ENCODE measurements at places on chromosomes 7 and 10. TPM values are rescaled to one million over a fixed set of nuclear protein-coding genes. Genes with fewer than 3 reads are reported as not detected.

PLA2G12B gene
- not detected for total RNA-seq

IFIT2 gene
- total RNA-seq, result 0.97 TPM

TMED4 gene
- 117 TPM for total RNA-seq

CASD1 gene
- 22.6 TPM for total RNA-seq

CLDN15 gene
- total RNA-seq, result 2.9 TPM

MYL10 gene
- not detected for total RNA-seq

OR2A1 gene
- under 0.01 TPM for total RNA-seq

SPDYE8 gene
- not detected for total RNA-seq

C7orf33 gene
- total RNA-seq, result not detected

RELN gene
- total RNA-seq, result 1.6 TPM

ARMC3 gene
- total RNA-seq, result not detected

LIPJ gene
- total RNA-seq, result not detected

FFAR4 gene
- total RNA-seq, result not detected

NAT16 gene
- total RNA-seq, result not detected

CD36 gene
- total RNA-seq, result 0.15 TPM

C10orf67 gene
- under 0.01 TPM for total RNA-seq

ZNF37A gene
- total RNA-seq, result 7.1 TPM

MYO1G gene
- total RNA-seq, result 0.15 TPM

DRGX gene
- not detected for total RNA-seq

PIK3CG gene
- total RNA-seq, result 6.7 TPM

CLCN1 gene
- total RNA-seq, result not detected

NSUN6 gene
- total RNA-seq, result 4.9 TPM

SDK1 gene
- 0.32 TPM for total RNA-seq

IL2RA gene
- not detected for total RNA-seq

CDHR1 gene
- under 0.01 TPM for total RNA-seq

CHAT gene
- not detected for total RNA-seq

SEMA3E gene
- not detected for total RNA-seq

GTPBP10 gene
- total RNA-seq, result 13.6 TPM

TBC1D12 gene
- total RNA-seq, result 9.4 TPM

WEE2 gene
- not detected for total RNA-seq

TAS2R3 gene
- total RNA-seq, result 0.76 TPM

PIP gene
- not detected for total RNA-seq

CALD1 gene
- 255 TPM for total RNA-seq
